ENCODE measurements at places on chromosomes 13 and 19. TPM values are rescaled to one million over a fixed set of nuclear protein-coding genes. Genes with fewer than 3 reads are reported as not detected.

Gene ZNF626
- 15.6 TPM for total RNA-seq

Gene PDE4C
- 0.44 TPM for total RNA-seq

Gene TMEM59L
- 0.11 TPM for total RNA-seq

Gene ZNF682
- total RNA-seq, result 1.7 TPM

Gene FLT1
- 6.2 TPM for total RNA-seq

Gene ZSCAN1
- total RNA-seq, result not detected

Gene FFAR1
- not detected for total RNA-seq

Gene ITGBL1
- total RNA-seq, result 56.5 TPM

Gene DCT
- total RNA-seq, result 0.12 TPM

Gene SNRNP70
- total RNA-seq, result 166 TPM

Gene ELSPBP1
- not detected for total RNA-seq

Gene SHISA7
- total RNA-seq, result not detected

Gene ZNF653
- 10.6 TPM for total RNA-seq

Gene TSHZ3
- total RNA-seq, result 14.0 TPM

Gene RFPL4A
- total RNA-seq, result not detected

Gene SPTBN4
- 7.4 TPM for total RNA-seq

Gene TMPRSS9
- not detected for total RNA-seq

Gene CD177
- 0.25 TPM for total RNA-seq

Gene ALOX5AP
- total RNA-seq, result 0.25 TPM

Gene AP1M2
- total RNA-seq, result 0.87 TPM

Gene OXGR1
- total RNA-seq, result not detected

Gene ZNF534
- total RNA-seq, result not detected

Gene PEAK3
- total RNA-seq, result not detected

Gene STOML3
- not detected for total RNA-seq
